CD4-positive, alpha-beta T cell treated with Interleukin-1 beta for 1 hour (primary cell): ENCODE measurements at places on chromosomes 12 and 14.

- no peak for DNase-seq
These were observed 341.4 kb downstream of the ADAMTS20 start for GRCh38 chr12:43210485-43211192.

- no peak for DNase-seq
These were observed 803.0 kb upstream of the MGAT4C start for GRCh38 chr12:87059231-87059630.

- no peak for DNase-seq
These were observed 123.9 kb downstream of the SUDS3 start for GRCh38 chr12:118500299-118500698.

DNA sequence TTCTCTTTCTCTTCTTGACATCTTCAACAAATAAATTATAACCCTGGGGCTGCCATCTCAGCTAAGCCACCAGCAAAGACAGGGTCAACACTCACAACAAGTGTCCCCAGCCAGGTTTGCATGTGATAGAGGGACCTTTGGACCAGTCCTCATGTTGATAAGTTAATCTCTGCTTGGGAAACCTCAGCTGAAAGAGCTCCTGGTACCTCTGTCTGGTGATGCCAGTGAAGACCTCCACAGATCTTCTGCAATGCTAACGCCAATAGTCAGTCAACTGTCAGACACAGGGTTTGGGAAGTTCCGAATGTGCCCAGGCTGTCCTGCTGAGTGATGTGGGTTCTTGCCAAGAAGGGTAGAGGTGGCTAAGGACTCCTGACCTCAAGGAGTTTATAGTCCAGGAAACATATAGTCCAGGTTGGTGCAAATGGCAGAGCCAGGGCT lies 179.8 kb upstream of the GZMB start:
- no peak for DNase-seq

DNA sequence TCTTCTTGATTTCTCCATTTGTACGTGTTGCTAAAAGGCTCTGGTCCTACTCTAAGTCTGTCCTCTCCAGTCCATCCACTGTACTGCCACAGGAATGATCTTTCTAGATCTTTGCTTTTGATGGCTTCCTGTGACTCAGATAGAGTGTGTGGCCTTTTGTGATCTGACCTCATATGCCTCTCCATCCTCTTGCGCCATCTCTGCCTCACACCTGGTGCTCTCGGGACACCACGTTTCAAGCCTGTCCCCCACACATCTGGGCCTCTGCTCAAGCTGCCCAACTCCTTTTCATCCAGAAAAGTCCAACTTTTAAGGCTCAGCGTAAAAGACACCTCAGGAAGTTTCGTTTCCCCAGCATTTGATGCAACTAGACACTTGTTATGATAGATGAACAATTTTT lies 39.0 kb downstream of the DCAF4 start:
- DNase-seq = no peak

- DNase-seq = no peak
These were observed 172.0 kb downstream of the BCAT1 start for GRCh38 chr12:24776861-24777260.

DNA sequence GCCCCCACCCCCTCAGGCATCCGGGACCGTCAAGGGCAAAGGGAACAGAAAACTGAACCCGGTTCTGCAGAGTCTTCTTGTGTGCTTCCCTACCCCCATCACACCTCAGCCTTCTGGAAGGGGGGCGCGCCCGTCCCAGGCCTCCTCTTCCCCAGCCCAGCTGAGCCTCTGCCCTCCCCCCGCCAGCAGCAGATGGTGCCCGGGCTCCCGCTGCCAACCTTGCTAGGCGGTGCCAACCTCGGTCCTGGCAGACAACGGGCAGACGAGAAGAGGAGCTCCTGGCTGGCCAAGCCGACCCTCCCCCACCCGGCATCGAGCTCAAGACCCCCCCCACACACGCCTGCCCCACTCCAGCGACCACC lies 8.7 kb downstream of the STAC3 start:
- DNase-seq = no peak

DNA sequence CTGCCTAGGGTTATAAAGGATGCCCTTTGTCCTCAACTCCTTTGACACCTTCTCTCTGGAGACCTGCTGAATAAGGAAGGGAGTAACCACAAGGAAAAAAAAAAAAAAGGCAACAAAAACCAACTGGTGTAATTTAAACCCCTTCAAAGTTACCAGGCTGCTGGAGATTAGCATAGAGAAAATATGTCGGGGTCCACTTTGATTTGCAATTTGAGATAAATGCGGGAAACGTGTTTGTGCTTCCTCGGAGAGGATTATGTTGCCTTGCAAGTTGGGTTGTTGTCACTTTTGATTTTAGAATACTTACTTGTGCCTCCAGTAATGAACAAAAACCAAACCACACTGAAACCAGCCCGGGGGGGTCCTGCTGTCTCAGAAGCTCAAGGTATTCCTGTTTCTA lies 200.2 kb upstream of the MYL2 start:
- DNase-seq = no peak

DNA sequence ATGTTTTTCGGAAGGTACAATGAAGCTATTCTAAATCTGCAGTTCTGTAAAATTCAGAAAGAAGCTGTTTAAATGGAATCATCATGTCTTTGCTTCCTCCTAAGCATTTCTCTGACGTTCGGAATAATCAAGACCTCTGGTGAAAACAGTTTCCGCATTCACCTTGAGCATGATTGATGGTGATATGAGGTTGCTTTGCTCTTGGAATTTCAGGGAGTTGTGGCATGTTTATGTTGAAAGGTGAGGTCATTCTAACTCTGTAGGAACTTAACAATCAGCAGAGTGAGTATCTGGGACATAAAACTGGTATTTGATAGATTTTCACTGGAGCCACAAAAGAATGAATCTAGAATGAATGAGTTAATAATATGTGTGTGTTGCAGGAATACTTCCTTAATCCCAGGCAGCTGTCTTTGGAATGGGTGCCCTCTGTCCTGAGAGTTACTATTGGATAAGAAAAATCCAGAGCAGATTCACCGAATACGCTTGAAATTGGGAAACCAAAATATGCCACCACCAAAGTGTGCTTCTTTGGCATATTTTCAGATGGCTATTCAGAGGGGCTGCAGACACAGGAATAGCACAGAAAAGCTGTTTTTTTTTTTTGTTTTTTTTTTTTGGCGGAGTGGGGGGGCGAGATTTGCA lies 599.1 kb downstream of the CCER1 start:
- DNase-seq = no peak

DNA sequence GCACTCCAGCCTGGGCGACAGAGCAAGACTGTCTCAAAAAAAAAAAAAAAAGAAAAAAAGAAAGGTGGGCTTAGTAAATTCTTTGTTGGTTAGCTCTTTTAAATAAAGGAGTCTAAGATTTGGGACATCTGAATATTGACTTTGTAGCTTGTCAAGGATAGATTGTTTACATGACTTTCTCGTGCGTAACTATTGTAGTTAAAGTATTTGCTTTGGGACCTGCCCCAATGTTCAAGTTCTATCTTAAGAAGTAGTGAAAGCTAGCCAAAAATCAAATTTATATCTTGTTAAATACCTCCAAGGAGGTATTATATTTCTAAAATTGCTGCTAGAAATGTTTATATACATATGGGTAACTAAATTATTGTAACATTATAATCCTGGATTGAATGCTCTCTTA lies 32.4 kb downstream of the PTPN21 start:
- DNase-seq = no peak

DNA sequence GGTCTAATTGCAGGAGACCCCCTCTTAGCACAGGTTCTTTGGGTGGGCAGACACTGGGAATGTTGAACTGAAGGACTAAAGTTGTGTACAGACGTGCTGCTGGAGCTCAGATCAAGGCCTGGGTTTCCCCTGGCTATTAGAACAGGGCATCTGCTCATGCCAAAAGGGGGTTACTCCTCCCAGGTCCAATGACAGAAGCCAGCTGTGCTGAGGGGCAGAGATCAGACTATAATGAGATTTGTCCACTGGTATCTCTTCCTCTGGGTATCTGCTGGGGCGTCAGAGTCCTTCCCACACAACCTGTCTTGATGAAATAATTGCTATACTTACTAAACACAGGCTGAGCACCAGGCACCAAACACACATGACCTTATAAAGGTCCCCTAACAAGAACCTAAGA lies 42.6 kb downstream of the LTBP2 start:
- DNase-seq = no peak

- DNase-seq = no peak
These were observed 249.8 kb upstream of the SFSWAP start for GRCh38 chr12:131461096-131461495.
